ENCODE measurements at places on chromosomes 13 and 19. TPM values are rescaled to one million over a fixed set of nuclear protein-coding genes. Genes with fewer than 3 reads are reported as not detected.
A peak's percentile ranks its signal among the peaks of the same experiment; 100 is the strongest.

- peaks cover 21% of the 10 kb centered on the region for H3K4me1 ChIP-seq
- H3K36me3 ChIP-seq, result peaks cover 64% of the 10 kb centered on the region
Observed at GRCh38 chr13:113592571-113592970, 8.0 kb downstream of the TFDP1 start.

- DNase-seq, result no peak
- H3K4me1 ChIP-seq, result no peaks in the 10 kb centered on the region
- no peak overlapping the region for H3K27ac ChIP-seq
- no peak overlapping the region for H3K4me3 ChIP-seq
Observed at GRCh38 chr13:23949200-23949599, 51.9 kb upstream of the C1QTNF9B start.

DNAJC15 gene
- 14.6 TPM for total RNA-seq

GRCh38 chr13:23583491-23583890 is 13.3 kb downstream of the TNFRSF19 start:
- no peak for DNase-seq
- H3K36me3 ChIP-seq, result no peaks in the 10 kb centered on the region
- peaks cover 12% of the 10 kb centered on the region for H3K4me1 ChIP-seq
- peaks cover 55% of the 10 kb centered on the region for H3K27me3 ChIP-seq

DNA sequence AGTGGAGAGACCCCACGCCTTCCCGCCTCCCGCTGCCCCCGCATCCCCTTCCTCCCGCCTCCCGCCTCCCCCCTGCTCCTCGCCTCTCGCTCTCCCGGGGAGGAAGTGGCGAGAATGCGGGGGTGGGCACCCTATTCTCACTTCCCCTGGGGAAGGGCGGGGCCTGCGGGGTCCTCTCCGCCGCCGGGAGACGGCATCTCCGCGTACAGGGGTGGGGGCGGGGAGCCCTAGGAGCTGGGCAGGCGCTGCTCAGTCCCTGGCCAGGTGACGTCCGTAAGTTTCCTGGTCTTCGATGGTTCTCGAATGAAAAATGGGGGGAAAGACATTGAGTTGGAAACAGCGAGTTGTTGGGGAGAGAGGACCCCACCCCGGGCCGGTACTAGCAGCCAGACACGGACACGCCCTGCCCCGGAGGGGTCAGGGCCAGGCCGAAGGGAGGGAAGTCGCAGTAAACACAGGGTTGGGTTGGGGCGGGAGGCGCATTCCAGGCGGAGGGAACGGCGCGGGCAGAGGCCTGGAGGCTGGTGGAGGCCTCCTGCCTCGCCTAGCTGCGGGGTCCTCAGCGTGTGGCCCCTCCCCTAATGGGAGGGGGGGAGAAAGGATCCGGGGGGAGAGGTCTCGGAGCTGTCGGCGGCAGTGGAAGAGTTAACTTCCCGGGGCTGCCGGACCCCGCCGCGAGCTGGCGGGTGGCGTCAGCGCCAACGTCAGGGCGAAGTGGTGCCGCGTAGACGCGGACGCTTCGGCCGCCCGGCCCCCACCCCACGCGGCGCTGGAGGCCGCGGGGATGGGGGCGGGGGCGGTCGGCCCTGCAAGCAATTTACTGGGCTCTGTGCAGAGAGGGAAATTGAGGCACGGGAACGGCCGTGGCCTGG is 10.4 kb upstream of the JUND start:
- H3K4me1 ChIP-seq, result peaks cover 79% of the 10 kb centered on the region
- DNase-seq, result peak; percentile 90
- H3K36me3 ChIP-seq, result peaks cover 31% of the 10 kb centered on the region
- H3K4me3 ChIP-seq, result peak overlapping the region; percentile 96

CNN1 gene
- not detected for total RNA-seq

THSD8 gene
- total RNA-seq, result 19.2 TPM

DNA sequence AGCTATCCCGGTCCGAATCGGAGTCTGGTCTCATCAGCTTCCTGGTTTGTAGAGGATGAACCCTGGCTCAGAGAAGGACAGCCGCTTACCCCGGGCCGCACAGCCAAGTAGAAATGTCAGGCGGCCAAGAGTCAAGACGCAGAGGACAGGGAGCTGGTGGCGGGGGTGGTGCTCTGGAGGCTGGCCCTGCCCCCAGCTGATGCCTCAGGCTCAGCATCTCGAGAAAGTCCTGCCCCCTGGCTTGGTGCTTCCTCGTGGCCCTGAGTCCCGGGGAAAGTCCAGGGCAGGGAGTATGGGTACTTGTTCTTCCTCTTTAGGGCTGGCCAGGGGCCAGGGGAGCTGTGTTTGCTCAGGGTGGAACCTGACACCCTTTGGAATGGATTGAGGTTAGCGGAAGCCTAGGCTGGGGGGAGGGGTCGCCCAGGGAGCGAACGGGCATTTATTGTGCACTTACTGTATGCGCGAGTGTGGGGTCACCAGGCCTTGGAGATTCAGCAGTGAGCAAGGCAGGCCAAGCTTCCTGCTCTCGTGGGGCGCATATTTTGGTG is 2.2 kb downstream of the TJP3 start:
- peaks cover 4% of the 10 kb centered on the region for H3K4me1 ChIP-seq
- DNase-seq, result no peak
- H3K4me3 ChIP-seq, result no peak overlapping the region

All from activated CD4-positive, alpha-beta memory T cell treated with anti-CD3 and anti-CD28 coated beads, Interleukin-2, amount 10 ng/mL, durations not matched to agents 7 days and 5 days (primary cell).